ENCODE measurements at places on chromosomes 7 and 10.

GRCh38 chr10:46255801-46256747 is 30.7 kb upstream of the ANTXRL start:
- no peak for DNase-seq

- DNase-seq, result no peak
These were observed 46.8 kb downstream of the ASB13 start for GRCh38 chr10:5619362-5620211.

DNA sequence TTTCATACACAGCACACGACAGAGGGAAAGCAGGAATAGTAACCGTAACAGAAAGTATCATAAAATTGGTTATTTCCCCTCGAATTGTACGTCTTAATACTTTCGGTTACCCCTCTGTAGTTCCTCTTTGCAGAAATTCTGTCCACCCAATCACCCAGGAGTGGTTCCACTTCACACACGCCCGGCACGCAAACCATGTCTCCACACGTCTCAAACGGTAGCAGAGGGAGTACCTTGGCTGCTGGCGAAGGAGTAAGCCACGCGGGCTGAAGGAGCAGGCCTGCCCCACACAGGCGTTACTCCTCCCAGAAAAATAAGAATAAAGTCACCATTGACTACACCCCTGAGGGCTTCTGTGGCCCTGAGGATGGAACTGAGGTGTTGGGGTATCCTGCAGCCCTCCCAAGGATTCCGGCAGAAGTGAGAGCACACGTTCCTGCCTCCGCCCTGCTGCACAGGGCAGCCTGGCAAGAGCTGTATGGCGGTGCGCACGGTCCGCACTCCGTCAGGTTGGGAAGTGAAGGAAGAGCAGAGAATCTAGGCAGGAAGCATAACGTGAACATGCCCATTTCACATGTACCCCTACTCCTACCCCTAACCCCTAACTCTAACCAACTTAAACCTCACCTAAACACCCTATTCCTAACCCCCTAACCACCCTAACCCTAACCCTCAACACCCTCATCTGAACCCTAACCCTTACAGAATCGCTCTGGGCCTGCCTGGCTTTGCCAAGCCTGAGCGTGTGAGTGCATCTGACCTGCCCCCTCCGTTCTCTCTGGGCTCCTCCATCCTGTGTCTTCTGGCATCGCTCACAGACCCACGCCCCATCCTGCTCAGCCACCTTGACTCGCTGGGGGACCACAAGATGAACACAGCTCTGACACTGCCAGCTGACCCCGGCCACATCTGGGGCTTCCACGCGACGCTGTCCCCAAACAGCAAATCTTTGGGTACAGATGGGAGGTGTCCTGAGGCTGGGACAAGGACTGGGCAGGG is 18.2 kb downstream of the GPR146 start:
- DNase-seq, result no peak

DNA sequence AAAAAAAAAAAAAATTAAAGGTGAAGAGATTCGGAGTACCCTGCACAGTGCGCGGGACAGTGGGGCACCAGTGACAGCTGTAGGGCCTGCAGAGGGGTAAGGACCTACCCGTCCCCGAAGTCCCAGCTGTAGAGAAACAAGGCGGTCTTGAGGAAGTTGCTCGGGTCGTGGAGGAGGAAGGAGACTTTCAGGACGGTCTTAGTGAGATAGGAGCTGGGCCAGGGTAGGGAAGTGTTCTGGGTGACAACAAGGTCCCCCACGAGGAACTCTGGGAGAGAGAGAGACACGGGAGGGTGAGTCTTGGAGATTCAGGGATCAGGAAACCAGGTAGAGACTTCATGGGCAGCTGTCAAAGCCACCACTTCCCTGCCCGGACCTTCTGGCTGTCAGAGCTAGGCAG is 9.7 kb downstream of the TMEM130 start:
- no peak for DNase-seq

DNA sequence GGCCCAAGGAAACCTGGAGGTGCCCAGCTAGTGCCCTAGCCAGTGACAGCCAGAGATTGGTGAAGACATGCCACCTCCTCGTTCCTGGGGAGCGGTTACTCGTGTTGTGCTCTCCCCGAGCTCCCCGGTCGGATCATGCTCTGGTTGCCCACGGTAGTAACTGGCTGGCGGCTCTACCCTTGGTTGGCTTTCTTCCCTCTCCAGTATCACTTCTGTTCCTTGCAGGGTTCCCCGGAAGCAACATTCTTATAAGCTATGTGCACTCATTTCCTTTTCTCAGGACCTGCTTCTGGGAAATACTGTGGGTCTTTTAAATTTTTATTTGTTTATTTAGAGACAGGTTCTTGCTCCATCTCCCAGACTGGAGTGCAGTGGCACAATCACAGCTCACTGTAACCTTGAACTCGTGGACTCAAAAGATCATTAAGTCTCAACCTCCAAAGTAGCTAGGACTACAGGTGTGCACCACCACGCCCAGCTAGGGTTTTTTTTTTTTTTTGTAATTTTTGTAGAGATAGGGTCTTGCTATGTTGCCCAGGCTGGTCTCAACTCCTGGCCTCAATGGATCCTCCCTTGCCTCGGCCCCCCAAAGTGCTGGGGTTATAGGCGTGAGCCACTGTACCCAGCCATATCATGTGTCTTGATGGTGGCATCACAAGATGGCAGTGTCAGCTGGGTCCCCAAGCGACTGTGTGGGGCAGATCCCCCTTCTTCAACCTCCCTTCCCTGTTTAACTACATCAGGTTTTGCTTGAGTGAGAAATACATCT is 6.9 kb upstream of the CALHM1 start:
- DNase-seq, result no peak

GRCh38 chr7:30645661-30646060 is 36.6 kb downstream of the CRHR2 start:
- DNase-seq, result no peak
